Renal cortex interstitium (tissue), 15 donors: ENCODE measurements at places on chromosomes 4 and X. TPM values are rescaled to one million over a fixed set of nuclear protein-coding genes. Genes with fewer than 3 reads are reported as not detected.

The PPARGC1A gene
- polyA plus RNA-seq = 37.3 TPM

The APLN gene
- polyA plus RNA-seq = 5.3 TPM

- DNase-seq = no peak
Observed at GRCh38 chr4:60992037-60992436, 208.1 kb upstream of the ADGRL3 start.

GRCh38 chr4:177384856-177385397 is 57.3 kb downstream of the AGA start:
- no peak for DNase-seq

GRCh38 chrX:53093177-53093655 is 726 bp upstream of the KANTR start:
- DNase-seq = no peak

DNA sequence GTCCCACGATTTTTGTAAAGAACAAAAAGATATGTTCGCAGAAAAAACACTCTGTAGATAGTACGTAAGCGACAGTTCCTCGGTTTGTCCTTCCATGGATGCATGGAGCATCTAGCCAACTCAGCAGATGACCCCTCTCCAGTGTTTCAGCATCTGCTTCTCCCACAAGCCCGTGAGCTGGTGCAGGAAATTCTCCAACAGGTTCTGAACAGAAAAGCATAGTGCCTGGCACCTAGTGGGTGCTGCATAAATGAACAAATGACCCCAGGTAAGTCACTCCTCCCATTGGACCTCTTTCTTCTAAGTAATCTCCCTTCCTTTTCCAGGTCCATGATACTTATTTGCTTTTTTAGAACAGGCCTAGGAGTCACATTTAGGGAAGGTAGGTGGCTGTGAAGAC is 966 bp upstream of the KIAA0232 start:
- no peak for DNase-seq

GRCh38 chr4:81359207-81359606 is 112.5 kb downstream of the RASGEF1B start:
- DNase-seq = no peak

DNA sequence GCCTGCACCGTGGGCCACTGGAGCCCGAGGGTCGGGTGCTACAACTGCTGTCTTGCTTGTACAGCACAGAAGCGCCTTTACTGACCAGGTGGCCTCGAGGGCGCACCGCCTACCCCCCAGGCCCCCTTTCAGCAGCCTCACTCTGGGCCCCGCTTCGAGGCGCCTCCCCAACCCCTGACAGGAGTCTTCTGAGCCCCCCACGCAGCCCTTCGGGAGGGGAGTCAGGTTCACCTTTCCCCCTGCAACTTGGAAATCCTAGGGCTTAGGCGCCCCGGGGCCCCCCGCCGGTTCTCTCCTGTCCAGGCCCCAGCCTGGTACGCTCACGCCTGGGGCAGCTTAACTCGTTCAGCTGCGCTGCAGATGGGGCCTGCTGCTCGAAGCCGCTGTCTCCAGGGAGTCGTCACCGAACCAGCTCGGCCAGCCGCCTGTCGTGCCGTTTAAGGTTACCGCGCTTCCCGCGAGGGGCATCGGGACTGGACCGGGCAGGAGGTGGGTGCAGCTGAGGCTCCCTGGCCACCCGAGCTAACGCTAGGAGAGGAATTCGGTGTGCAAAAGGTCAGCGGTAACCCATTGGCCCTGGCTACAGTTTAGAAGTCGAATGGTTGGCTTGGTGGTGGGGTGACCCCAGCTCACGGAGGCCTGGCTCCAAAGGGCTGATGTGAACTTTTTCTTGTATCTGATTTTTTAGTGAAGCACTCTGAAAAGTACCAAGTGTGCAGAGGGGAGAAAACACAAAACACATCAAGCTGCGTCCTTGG is 58.9 kb upstream of the BCOR start:
- no peak for DNase-seq

DNA sequence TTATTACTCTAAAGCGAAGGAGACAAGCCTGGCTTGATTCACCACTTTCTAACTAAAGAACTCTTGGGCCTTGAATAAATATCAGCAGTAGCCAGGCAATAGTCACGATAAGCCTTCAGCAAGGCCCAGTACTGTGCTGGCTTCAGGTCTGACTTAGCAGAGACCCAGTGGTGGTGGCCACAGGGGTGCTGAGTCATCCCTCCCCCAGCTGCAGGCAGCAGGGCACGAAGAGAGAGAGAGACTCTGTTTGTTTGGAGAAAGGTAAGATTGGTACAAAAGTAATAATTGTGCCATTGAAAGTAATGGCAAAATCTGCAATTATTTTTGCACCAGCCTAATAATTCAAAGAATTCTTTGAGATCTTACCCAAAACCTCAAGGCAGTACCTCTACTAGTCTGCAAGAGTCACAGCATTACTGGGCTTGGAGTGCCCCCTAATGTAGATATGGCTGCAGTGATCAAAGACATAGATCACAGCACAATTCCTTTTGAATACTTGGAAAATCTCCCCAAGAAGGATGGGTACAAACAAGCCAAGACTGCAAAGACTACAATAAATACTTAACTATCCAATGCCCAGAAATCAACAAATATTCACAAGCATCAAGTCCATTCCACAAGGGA is 159.5 kb upstream of the USP38 start:
- no peak for DNase-seq

DNA sequence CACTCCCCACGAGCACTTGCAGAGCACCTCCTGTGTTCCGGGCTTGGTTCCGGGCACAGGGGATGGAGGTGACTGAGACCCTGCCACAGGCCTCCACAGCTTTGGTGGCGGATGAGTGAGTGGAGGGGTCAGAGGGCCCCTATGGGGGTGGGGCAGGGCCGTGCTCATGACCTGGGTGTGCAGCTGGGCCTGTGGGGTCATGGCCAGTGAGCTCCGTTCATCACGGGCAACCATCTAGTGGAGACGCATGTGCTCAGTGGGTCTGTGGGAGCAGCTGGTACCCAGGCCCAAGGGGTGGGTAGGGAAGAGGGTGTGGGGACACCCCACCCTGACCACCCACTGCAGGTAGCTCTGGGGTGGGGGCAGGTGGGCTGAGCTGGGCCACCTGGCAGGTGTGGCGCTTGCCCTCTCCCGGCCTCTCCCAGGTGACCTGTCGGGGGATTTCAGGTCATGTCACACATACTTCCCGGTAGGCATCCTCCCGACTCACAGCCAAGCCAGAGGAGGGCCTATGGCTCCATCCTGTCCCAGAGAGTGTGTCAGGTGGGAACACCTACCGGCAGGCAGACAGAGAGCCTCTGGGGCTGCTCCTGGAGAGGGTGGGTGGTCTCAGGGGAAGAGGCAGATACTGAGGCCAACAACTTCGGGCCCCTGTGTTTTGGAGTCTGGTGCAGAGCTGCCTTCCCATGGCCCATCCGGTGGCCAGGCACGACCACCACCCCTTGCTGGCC is 3.6 kb downstream of the PSAPL1 start:
- DNase-seq = no peak

GRCh38 chr4:80876810-80877209 is 153.7 kb upstream of the BMP3 start:
- DNase-seq = no peak
